ENCODE measurements at places on chromosomes 3 and 15.
A peak's percentile ranks its signal among the peaks of the same experiment; 100 is the strongest.

GRCh38 chr3:141486746-141487520 is at the start of gene RASA2:
Gene RASA2, plus strand, starts transcription at chr3:141487027. Its CDS starts 57 bp downstream, at chr3:141487084.
- DNase-seq: peak; percentile 90

DNA sequence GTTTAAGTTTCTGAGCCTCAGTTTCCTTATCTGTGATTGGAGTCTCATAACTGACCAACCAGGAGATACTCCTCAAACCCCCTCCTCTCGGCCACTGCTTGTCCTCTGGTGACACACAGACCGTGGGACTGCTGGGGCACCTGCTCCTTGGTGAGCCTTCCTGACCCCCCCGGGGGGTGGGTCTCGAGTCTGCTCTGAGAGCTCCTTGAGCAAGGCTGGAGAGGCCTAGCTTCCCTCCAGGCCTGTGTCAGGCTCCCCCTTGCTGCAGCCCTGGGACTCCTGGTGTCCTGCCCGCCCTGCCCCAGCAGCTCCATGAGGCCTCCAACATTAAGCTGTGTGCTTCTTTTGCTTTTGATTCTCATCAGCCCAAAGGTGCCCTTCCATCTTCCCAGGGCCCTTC is 27.7 kb downstream of the SRPRB start:
- no peak for DNase-seq

- DNase-seq: peak; percentile 77
Measured at GRCh38 chr3:40930131-40930538, 269.2 kb upstream of the CTNNB1 start.

DNA sequence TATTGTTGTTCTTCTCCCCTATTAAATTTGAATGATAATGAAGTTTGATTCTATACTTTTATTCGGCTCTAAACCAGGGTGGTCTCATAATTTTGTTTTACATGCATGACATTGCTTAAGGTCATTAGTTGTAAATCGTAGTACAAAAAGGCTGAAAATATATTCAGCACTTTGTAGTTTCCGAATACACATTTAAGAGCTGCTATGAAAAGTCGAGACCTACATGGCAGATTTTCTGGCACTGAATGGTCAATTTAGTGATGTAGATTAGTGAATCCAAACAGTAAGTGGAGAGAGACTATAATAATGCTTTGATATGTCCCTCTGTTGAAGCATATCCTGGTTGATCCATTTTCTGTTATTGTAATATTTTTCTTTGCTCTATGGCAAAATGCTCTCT is 254.0 kb upstream of the SOX2 start:
- no peak for DNase-seq

DNA sequence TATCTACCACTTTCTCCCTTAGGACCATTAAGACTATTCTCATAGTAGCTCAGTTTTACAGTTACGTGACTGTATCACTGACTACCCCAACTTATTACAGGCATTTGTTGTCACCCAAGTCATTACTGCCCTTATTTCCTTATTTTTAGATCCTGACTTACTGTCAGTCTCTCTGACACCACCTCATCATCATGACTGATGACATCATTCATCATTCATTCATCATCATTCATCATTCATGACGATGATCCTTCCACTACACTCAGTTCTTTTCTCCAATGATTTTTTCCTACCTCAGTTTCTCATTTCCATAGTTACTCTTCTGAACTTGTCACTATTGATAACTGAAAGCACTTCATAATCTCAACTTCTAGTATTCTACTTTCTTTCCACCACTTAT is 83.8 kb downstream of the ADAM10 start:
- no peak for DNase-seq

DNA sequence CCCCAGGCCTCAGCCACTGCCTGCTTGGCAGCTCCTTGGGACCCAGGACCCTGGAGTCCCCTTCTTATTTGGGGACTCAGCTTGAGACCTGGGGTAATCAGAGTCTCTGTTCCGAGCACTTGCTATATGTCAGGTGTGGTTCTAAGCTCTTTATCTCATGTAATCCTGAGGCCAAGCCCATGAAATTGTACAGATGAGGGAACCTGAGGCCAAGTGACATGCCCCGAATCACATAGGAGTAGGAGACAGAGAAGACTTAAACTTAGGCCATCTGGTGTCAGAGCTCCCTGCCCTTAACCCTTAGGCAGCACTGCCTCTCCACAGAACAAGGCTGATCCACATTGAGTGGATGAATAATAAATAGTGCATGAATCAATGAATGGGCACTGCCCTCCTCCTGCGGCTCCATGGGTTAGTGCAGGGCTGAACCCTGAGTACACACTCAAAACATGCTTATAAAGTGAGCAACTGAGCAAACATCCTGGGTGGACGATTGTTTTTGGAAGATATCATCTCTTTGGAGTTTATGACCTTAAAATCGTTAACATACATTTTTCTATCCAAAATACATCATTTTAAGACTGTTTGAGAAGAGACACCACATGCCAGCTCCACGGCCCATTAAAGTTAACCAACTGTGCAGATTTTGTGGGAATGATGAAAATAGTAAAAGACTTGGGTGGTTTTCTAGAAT is 33.2 kb upstream of the IQSEC1 start:
- no peak for DNase-seq

- peak; percentile 67 for DNase-seq
Measured at GRCh38 chr3:151837057-151837456, 23.1 kb downstream of the AADAC start.

- peak; percentile 70 for DNase-seq
Measured at GRCh38 chr3:52108302-52109232, 45.7 kb downstream of the POC1A start.

DNA sequence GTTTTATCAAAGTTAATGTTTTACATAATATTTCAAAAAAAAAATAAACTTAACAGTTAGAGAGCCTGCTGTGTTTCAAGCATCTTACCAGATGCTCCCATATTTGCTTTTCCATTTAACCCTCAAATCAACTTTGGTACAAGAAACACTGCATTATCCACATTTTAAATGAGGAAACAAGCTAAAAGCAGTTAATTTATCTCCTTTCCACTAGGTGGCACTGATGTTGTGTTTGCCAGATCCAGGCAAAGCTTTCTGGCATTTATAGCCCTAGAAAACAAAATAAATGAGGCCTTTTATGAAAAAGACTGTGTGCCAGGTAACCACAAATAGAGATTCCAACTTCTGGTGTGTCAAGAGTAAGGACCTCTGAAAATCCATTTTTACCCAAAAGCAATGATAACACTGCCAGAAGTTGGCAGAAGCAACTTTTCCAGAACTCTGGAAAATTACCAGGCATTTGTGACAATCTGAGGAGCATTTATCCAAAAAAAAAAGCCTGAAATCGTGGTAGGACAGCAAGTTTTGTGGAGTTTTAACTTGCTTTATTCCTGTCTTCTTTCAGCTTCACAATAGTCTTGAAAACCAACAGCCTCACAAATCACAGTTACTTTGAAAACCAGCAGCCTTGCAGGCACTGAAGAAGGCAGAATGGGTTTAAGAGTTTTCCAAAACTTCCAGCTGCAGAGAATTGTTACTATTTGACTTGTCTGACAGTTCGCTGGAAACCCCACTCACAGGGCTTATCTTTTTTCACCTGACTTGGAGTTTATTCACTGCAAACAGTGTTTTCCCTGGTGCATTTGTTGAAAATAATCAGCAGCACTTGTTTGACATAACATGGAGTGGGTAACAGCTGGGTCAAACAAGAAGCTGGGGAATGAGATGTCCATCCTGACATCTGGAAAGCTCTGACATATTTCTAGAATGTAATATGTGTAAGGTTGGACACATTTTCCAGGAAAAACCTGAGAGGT is 9.2 kb downstream of the FAM162A start:
- peak; percentile 87 for DNase-seq

GRCh38 chr3:36250191-36250590 is 130.1 kb upstream of the STAC start:
- DNase-seq: no peak

DNA sequence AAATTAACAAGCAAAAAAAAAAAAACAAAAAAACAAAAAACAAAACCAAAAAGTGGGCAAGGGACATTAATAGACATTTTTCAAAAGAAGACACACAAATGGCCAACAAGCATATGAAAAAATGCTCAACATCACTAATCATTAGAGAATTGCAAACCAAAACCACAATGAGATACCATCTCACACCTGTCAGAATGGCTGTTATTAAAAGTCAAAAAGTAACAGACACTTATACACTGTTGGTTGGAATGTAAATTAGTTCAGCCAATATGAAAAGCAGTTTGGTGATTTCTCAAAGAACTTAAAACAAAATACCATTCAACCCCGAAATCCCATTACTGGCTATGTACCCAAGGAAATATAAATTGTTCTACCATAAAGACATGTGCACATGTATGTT is 222.4 kb upstream of the CD96 start:
- DNase-seq: no peak

- DNase-seq: no peak
Measured at GRCh38 chr3:57803647-57804081, 47.6 kb downstream of the SLMAP start.

DNA sequence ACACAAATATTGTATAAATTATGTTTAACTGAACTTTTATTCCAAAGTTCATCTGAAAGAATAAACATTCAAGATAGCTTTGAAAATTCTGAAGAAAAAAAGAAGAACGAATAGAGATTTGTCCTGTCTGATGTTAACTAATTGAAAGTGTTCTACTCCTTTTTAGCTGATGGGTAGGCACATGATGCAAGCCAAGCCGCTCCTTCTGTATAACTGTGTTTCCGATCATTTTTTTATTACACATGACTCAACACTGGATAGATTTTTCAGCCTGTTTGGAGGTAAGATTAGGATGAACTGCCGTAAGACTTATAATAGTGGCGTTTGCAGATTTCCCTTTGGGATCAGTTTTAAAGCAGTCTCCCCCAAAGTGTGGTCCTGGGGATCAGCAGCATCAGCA is 19.0 kb downstream of the NSUN3 start:
- DNase-seq: no peak

- no peak for DNase-seq
Measured at GRCh38 chr3:160481856-160482255, 32.3 kb upstream of the TRIM59 start.

GRCh38 chr3:128006061-128007032 is 45.9 kb upstream of the SEC61A1 start:
- DNase-seq: no peak

DNA sequence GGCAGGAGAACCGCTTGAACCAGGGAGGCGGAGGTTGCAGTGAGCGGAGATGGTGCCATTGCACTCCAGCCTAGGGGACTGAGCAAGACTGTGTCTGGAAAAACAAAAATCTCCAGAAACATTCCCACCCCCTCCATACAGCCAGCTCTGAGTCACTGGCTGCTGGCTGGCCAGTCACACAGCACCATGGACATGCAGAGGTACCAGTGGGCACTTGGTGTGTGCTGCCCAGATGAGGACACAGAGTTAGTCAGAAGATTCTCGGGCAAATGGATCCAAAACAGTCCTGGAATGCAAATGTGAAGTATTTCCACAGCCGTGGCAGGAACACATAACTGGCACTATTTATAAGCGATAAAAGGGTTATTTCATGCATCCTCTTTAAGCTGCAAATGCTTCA is 44.6 kb downstream of the BDH1 start:
- no peak for DNase-seq

DNA sequence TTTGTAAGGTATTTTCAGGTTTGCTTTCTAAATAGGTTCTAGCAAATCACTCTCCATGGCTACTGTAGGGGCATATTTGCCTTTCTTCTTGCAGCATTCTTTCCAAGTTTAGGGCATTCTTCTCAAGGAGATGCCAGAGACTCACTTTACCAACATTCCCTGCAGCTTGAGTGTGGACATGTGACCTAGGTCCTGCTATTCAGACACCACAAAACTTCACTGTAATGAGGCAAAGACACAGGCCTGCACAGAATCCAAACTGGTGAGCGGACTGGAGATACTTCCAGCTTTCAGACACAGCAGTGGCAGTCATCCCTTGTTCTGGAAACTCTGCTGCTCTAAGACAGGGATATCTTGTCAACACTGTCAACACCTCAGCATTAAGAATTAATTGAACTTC is 146.4 kb upstream of the PFN2 start:
- DNase-seq: no peak

DNA sequence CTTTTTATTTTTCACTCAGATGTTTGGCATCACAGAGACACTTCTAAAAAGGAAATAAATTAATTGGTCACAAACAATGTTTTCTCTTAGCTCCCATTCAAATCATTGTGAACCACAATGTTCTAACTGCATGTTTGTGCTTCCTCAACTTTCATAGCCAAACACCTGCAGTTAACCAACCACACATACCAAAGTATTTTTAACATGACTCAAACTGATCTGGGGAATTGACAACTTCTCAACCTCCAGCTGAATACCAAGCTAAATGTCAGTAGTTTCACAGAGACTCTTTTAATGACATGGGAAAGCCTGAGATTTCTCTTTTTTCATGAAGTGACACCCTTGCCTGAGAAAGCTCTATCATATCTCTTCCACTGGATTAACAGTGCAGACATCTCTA is 217.9 kb upstream of the MME start:
- DNase-seq: no peak

Measured in hematopoietic multipotent progenitor cell treated with erythropoietin and hydrocortisone succinate and interleukin-3 and kit ligand, for 4 days (in vitro differentiated cells).